ENCODE measurements at places on chromosomes 1 and 21. TPM values are rescaled to one million over a fixed set of nuclear protein-coding genes. Genes with fewer than 3 reads are reported as not detected.

The OR2G6 gene
- not detected for total RNA-seq

The OR2L5 gene
- not detected for total RNA-seq

The CFHR3 gene
- 0.15 TPM for total RNA-seq

The LYPD8 gene
- total RNA-seq, result 0.11 TPM

The VSIG8 gene
- not detected for total RNA-seq
